Fibroblast of upper back skin (primary cell): ENCODE measurements at places on chromosomes 5 and 9.
A peak's percentile ranks its signal among the peaks of the same experiment; 100 is the strongest.

DNA sequence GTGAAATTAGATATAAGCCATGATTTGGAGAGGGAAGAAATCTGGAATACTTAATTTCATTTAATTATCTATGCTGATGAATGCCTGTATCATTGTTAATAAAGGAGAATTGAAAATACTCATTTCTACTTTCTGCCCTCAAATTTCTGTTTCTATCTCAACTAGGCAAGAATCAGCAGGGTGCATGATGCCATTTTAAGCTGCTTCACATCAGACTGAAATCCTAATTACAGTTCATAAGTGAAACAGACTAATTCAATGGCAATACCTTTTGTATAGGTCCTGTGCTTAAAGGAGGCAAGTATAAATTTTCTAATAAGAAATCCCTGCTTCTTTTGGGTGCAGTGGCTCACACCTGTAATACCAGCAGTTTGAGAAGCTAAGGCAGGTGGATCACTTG lies 22.3 kb upstream of the TAL2 start:
- no peak for DNase-seq

DNA sequence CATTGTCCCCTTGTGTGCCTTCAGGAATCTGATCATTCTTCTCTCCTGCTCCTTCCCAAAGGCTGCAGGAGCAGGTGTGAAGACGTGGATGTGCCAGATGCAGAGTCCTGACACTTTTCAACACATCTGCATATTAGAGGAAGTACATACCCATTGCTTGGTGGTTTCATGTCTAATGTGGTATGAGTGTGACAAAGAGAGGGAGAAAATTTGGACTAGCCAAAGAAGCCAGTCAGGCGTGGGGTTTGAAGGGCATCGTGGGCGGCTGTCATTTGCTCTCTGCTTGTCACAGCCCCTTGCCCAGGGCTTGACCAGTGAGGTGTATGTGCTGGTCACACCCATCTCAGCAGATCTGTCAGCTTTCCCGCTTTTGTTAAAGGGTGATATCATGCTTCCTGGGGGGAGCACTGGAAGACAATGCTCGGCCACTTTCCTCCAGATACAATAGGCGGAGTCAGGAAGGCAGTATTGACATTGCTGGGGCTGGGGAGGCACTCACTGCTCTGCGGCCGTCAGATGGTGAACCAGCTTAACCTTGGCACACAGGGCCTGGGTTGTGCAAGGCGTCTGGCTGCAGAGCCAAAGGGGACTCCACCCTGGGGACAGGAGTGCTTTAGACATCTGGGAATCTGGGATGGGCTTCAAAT lies 8.6 kb downstream of the TEK start:
- no peak for DNase-seq

- DNase-seq = no peak
Observed at GRCh38 chr9:123796618-123797484, 133.1 kb downstream of the DENND1A start.

DNA sequence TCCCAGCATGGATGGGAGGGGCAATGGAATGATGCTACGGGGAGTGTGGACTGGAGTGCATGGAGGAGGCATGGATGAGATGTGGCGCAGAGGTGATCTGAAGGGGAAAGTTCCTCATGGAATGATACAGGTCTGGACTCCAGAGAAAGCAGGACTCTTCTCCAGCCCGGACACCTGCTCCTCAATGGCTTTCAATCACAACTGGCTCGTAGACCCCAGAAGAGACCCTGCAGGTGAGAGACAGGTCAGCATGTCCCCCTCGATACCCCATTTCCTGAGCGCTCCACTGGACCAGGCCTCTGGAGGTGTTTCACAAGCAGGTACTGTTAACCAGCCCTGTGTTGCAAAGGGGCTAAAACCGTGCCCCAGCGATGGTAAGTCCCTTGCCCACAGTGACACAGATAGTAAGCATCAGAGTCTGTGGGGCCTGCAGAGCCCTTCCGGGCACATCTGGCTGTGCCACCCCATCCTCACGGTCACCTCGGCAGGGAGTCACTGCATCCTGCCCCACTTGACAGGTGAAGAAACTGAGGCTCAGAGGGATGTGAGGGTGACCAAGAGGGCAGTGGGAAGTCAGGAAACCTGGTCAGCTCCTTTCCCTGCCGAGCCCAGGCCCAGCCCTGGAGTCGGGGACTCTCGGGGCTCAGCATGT lies 5.5 kb upstream of the DPM2 start:
- no peak for DNase-seq

- no peak for DNase-seq
Observed at GRCh38 chr9:79741381-79741780, 169.6 kb downstream of the TLE4 start.

- no peak for DNase-seq
Observed at GRCh38 chr9:79623799-79624721, 52.3 kb downstream of the TLE4 start.

GRCh38 chr9:127913682-127914081 lies 3.2 kb downstream of the ST6GALNAC4 start:
- DNase-seq = no peak

GRCh38 chr5:144194144-144194543 lies 23.5 kb downstream of the KCTD16 start:
- DNase-seq = no peak

GRCh38 chr5:91178461-91178860 lies 204.7 kb downstream of the ARRDC3 start:
- DNase-seq = peak; percentile 46

DNA sequence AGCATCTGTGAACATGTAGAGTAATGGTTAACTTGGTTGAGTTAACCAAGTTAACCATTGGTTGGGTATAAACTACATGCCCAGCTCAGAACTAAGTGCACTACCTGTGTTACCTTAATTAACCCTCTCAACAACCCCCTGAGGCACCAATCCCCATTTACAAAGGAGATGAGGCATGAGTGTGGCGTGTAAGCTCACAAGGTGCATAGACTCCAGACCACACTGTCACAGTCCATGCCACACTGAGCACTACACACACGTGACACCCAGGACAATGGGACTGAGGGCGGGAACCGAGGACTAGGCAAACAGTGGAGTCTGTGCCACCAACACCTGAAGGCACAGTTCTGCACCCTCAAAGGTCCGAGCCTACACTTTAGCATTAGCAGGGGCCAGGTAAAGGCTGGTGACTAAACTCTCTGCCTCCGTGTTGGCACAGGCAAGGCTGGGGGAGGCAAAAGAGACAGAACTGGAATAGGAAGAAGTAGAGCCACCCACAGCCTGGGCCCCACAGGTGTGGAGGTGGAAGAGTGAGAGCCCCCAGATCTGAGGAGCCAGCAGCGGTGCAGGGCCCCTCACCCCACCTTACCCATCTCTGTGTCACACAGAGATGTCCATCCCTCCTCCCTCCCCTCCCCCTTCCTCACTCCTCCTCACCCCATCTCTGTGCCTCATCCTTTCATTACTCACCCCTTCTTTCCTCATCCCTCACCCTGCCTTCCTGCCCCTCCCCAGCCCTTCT lies 2.2 kb upstream of the DNAJB5 start:
- no peak for DNase-seq

DNA sequence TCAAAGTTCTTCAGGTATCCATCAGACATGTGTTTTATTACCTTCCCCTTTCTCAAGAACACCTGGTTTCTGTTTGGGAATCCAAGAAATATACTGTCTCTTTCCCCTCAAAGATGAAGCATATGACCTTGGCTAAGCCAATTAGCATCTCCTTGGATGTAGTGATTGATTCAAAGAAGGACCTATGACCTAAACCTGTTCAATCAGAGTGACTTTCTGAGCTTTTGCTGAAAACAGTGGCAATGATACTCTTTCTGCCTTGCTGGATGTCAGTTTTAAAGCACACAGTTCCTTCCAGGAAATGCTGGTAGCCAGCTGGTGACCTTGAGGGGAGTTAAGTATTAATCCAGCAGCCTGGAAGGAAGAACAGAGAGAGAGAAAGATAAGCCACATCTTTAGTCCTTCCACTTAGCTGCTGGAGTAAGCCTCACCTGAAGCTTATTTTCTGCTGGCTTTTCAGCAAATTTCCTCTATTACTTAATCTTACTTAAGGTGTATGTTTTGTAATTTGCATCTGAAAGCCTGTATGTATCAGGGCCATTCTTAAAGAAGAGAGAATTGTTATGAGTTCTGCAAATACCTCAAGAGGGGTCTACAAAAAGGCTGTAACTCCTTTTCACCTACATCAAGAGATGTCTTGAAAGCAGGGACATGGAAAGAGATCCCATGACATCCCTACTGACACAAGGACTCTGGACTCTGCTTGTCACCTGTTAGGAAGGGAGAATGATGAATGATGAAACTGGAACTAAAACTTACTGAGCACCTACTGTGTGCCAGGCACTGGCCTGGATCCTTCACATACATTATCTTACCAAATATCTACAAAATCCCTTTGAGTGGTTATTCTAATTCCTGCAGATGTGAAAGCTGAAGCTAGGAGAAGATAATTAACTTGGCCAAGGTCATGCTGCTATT lies 35.2 kb upstream of the PIK3R1 start:
- DNase-seq = no peak

DNA sequence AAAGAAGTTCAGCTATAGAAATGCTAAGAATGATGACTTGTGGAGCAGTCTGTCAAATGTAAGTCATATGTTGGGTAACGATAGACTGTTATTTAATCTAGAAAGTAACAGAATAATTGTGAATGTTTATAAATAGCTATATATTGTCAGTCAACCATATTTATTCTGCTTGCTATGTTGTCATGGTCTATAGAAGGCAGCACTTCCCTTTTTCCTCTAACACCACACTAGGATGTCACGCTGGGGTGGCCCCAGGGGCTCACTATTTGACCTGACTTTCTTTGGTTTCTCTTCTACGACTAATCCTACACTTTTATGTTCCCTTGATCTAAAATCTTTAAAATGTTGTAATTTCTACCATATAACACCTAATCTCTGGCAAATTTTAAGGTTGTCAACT lies 20.5 kb downstream of the ERAP2 start:
- DNase-seq = no peak

DNA sequence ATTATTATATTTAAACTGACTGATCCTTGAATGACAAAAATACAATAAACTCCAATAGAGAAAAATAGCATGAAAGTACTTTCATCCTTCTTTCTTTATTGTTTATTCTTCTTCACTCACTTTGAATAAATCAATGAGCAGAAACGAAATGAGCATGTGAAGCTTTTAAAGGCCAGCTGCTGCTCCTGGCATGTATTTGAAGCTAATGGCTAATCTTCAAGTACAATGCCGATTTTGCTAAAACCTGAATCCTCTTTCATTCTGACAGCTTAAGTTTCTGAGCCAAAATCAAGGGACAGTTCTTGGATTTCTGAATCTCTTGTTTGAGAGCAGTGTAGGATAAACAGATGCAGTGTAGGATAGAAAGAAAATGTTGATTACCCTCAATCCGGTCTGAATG lies 237.3 kb downstream of the CDH10 start:
- DNase-seq = no peak

DNA sequence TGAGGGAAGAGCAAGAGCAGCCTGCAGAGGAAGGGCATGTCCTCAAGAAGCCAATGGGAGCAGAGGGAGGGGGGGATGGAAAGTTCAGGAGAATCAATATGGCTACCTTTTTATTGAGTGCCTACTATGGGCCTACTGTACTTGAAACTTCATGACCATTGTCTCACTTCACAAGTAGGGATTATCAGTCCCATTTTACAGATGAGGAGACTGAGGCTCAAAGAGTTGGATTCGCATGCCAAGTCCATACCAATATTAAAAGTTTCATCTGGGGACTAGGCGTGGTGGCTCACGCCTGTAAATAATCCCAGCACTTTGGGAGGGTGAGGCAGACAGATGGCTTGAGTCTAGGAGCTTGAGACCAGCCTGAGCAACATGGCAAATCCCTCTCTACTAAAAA lies 40.0 kb downstream of the RFK start:
- no peak for DNase-seq

DNA sequence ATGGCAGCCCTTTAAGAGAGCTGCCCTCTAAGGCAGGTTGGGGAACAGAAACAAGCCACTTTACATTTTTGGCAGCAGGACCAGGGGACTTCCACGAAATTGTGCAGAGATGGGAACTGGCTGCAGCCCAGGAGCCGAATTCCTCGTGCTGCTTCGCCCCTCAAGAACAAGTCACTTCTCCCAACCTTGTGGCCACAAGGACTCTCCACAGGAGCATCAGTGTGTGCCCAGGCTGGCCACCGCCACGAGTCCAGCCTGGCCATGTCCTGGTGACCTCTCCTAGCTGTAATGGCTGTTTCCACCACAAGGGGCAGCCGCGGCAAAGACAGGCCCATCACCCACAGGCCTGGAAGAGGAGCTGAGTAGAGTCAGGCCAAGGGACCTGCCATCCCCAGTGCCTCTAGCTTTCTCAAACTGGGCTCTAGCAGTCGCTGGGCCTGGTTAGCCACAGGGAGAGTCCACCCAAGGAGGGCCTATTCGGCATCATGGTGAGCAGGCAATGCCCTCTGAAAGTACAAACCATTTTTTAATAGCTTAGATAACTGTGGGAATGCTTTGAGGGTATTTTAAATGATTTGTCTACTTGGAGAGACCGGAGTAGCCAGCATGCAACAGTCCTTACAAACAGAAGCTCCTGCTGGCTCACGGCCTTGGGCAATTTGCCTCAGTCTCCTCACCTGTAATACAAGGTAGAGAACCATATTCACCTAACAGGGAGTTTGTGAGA lies 129.0 kb downstream of the COL23A1 start:
- DNase-seq = peak; percentile 28

GRCh38 chr5:91929522-91929817 lies 546.4 kb upstream of the ARRDC3 start:
- no peak for DNase-seq

DNA sequence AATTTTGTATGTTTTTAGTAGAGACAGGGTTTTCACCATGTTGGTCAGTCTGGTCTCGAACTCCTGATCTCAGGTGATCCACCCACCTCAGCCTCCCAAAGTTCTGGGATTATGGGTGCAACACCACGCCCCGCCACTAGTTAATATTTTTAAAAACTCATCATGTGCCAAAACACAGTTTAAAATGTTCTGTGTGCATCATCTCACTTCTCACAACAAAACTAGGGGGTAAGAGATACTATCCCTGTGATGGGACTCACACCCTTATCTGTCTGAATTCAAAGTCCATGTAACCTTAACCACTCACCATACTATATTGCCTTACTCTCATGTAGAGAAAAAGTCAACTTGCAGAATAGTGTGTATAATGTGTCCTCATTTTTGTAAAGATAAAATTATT lies 2.6 kb downstream of the PKD2L2 start:
- DNase-seq = no peak

DNA sequence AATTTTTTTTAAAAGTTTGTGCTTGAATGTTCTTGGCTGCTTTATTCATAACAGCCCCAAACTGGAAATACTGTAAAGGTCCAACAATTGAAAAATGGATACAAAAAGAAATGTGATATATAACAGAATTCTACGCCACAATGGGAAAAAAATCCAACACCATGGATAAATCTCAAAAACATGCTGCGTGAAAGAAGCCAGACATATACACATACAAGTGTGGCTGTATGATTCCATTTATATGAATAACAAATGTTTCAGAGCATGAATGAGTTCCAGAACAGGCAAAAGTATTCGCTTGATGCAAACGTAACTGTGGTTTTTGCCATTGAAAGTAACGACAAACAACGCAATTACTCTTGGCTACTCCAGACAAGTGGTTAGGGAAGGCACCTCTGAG lies 7.2 kb upstream of the SFXN1 start:
- DNase-seq = no peak
